ENCODE measurements at places on chromosomes 1 and 21.

DNA sequence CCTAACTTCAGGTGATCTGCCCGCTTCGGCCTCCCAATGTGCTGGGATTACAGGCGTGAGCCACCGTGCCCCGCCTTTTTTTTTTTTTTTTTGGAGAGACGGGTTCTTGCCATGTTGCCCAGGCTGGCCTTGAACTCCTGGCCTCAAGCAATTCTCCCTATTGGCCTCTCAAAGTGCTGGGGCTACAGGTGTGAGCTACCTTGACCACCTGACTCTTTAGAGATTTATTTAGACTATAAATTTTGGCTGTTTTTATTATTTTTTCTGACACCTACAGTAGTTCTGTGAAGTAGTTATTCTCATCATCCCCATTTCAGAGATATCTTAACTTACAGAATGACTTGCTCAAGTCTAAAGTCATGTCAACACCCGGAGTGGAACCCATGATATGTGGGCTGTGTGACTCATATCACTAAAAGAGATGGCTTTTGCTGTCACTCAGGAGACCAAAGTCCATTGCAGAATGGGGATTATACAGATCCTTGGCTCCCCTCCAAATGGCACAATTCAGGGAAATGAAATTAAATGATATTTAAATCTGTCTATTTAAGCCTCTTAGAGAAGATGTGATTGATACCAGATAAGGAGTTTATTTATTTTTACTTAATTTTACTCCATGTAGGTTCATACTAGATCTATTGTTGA lies 93.2 kb downstream of the CTH start:
- no peak overlapping the region for H3K27ac ChIP-seq
- no peak overlapping the region for H3K4me3 ChIP-seq
- H3K27me3 ChIP-seq = peaks cover 32% of the 10 kb centered on the region
- peaks cover 4% of the 10 kb centered on the region for H3K36me3 ChIP-seq
- DNase-seq = no peak

- peaks cover 55% of the 10 kb centered on the region for H3K4me1 ChIP-seq
- no peaks in the 10 kb centered on the region for H3K27me3 ChIP-seq
- H3K27ac ChIP-seq = peak overlapping the region; percentile 84
- H3K36me3 ChIP-seq = peaks cover 35% of the 10 kb centered on the region
- DNase-seq = no peak
These were observed 184.0 kb downstream of the CDC7 start for GRCh38 chr1:91684481-91685196.

GRCh38 chr1:149972547-149972946 lies 35.9 kb upstream of the MTMR11 start:
- no peak overlapping the region for H3K4me3 ChIP-seq
- no peaks in the 10 kb centered on the region for H3K27me3 ChIP-seq
- no peaks in the 10 kb centered on the region for H3K4me1 ChIP-seq
- peak overlapping the region; percentile 63 for H3K27ac ChIP-seq
- DNase-seq = no peak

GRCh38 chr1:241332987-241333386 lies 24.0 kb downstream of the RGS7 start:
- no peaks in the 10 kb centered on the region for H3K4me1 ChIP-seq
- DNase-seq = no peak
- no peaks in the 10 kb centered on the region for H3K27me3 ChIP-seq
- H3K27ac ChIP-seq = no peak overlapping the region
- no peak overlapping the region for H3K4me3 ChIP-seq

- H3K27me3 ChIP-seq = no peaks in the 10 kb centered on the region
- no peak for DNase-seq
- peaks cover 4% of the 10 kb centered on the region for H3K36me3 ChIP-seq
- H3K4me3 ChIP-seq = no peak overlapping the region
- H3K27ac ChIP-seq = peak overlapping the region; percentile 32
- peaks cover 74% of the 10 kb centered on the region for H3K4me1 ChIP-seq
These were observed 249.2 kb upstream of the SGIP1 start for GRCh38 chr1:66284746-66285145.
